ENCODE measurements at places on chromosomes 7 and 10.

DNA sequence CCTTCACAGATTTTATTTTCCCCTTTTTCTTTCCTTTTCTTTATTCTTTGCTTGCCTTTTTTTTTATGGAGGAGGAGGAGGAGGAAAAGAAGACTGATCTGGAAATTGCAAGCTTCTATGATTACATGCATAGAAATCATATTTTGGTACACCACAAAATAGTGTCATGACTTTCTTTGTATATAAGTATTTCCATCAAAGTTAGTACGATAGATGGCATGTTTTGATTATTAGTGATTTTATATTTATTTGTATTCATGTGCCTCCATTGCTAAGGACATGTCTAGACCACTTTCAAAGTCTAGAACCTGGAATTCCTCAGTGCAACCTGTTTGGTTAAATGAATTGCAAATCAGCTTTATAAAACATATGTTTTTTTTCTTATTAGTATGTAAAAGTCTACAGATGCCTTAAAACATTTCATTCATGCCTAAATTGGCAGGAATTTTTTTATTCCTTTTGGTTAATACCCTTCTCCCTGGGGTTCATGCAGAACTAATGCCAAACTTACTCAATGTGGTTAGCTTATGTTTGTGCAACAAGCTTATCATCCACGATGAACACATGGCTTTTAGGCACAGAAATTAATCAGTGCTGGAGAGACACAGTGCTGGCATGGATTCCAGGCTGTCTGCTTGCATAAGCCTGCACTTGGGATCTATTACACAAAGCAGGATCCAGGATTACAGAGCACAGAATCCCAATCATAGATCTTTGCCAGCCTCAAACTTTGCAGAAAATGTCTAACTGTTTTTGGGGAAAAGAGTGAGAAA, 213.1 kb downstream of the CHRM2 start:
- no peak for DNase-seq

DNA sequence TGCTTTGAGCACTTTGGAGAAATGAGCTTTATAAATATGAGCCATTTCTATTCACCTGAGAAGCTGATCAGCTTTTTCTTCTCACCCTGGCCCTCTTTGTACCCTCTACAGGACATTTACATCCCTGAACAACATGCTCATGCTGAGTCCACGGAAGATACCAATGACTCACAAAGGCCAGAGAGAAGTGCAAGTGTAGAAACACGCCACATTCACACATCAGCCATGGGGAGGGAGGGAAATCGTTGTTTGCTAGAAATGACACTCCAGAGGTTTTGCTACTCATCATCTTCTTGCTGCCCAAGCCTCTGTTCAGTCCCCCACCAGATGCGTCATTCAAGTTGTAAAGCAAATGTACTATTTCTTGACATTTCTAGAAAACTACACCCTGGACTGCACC, 2.8 kb upstream of the UCN3 start:
- DNase-seq: no peak

GRCh38 chr10:75544993-75545706, 113.7 kb downstream of the LRMDA start:
- DNase-seq: no peak

DNA sequence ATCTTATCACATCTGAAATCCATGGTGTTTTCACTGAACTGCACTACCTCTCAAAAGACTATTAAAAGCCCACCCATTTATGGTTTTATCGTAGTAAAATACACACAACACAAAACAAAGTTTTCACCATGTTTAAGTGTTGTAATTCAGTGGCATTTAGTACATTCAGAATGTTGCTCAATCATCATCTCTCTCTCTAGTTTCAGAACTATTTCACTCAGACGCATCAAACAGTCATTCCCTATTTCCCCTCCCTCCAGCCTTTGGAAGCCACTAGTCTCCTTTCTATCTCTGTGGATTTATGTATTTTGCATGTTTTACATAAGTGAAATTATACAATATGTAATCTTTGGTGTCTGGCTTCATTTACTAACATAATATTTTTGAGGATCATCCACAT, 332.6 kb downstream of the TNS3 start:
- DNase-seq: no peak

GRCh38 chr7:36279200-36279925, 110.3 kb upstream of the ANLN start:
- DNase-seq: no peak

DNA sequence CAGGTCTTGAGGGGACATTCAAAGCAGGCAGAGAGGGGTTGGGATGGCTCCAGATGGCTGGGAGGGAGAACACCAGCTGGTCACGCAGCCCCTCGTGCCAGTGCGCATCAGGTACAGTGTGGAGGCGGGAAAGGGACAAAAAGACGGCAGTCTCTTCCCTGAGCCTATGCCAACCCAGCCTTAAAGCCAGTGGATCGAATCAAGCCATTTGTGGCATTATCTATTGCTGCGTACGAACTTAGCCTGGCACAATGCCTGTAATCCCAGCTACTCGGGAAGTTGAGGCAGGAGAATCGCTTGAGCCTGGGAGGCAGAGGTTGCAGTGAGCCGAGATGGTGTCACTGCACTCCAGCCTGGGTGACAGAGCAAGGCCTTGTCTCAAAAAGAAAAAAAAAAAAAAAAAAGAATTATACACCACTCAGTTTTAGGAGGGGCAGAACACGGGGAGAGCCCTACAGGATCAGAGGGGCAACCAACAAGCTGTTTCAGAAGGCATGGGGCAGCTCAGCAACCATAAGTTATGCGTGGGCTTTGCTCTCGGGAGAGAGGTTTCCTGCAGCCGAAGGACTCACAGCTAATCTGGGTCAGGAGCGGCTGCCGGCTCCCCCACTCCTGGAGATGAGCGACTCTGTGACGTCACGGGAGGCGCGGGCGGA, 356 bp upstream of the NDUFB2 start:
- peak; percentile 88 for DNase-seq

Measured in anterior cingulate cortex (tissue), 58 donors.